Progenitor cell of endocrine pancreas (in vitro differentiated cells): ENCODE measurements at places on chromosomes 6 and 20.
A peak's percentile ranks its signal among the peaks of the same experiment; 100 is the strongest.

DNA sequence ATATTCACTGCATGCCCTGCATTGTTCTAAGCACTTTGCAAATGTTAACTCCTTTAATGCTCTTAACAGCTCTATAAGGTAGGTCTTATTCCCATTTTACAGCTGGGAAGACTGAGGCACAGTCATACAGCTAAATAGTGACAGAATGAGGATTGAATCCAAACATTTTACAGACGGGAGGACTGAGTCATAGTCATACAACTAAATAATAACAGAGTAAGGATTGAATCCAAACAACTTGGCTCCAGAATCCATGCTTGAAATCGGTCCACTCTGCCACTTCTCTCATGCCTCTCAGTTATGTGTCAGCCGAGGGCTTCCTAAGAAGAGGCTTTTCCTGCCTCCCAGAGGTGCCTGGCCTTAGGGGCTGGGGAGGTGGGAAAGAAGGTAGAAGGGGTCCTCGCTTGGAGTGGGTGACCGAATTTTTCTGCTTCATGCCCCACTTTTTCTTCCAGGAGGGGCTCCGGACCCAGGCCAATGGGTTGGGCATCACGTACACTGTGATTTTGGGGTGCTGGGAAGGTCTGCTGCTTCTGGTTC lies 137.4 kb upstream of the RNF24 start:
- no peak for DNase-seq

DNA sequence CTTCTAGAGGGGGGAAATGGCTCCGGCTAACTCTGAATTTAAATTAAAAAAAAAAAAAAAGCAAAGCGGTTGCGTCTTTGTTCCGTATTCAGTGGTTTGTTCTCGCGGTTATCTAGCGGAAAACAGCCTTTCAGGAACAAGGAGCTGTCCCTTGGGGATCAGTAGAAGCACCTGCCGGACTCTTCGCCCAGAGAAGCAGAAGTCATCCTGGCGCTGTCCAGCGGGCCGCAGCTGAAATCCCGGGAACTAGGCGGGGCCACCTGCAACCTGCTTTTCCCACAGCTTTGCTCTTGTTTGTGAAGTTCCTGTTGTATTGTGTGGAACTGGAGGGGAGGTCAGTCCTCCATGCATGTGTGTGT lies 43.9 kb upstream of the GJE1 start:
- peak; percentile 51 for DNase-seq

GRCh38 chr6:125759959-125760457 lies 10.6 kb downstream of the HEY2 start:
- DNase-seq, result no peak

- DNase-seq, result no peak
These were observed 4.3 kb downstream of the SDCBP2 start for GRCh38 chr20:1324598-1325172.

DNA sequence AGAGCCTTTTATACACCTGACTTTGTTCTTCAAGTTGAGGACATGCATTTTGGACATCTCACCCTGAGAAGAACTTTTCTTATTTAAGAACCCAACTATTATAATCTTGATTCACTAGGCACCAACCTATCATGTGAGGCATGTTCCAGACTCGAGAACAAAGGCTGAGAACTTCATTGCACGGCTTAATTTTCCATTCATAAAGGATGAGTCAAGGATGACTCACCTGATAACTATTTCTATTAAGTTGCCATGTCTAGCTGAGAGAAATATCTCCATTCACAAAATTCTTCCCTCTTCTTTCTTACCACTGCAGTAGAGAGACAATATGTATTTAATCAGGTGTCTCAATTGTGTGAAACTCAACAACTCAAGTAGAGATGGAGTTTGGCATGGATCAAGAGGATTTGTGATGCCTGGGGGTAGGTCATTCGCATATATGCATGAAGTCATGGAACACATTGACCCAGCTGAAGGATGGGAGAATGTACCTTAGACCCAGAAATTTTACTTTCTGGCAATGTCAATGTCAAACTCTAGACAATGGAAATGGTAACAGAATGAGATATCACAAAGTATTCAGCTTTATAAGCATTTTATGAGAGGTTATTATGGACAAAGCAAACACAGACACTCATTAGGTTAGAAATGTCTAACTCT lies 208.7 kb upstream of the PRND start:
- DNase-seq, result no peak

DNA sequence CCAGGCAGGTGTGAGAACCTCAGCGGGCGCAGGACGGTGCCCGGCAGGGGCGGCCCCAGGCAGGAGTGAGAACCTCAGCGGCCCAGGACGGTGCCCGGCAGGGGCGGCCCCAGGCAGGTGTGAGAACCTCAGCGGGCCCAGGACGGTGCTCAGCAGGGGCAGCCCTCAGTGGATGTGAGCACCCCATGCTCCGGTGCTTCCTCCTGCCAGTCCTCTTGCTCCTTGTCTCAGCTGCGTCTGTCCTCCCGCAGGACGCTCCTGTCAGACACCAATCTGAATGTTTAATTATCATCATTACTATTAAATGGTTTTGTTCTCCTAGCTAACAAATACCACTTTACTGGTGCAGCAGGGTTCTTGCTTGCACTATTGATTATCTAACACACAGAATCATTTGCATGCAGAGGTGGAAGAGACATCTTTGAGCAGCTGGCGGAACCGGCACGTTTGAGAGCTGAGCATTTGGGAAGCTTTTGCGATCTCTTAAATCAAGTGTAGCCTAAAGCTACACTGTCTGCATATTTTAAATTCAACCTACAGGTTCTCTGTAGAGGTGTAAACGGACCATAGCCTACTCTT lies 39.4 kb upstream of the DACT2 start:
- DNase-seq, result no peak

GRCh38 chr6:166861304-166861703 lies 95.0 kb downstream of the RNASET2 start:
- no peak for DNase-seq
